ENCODE measurements at places on chromosomes 16 and 17.
A peak's percentile ranks its signal among the peaks of the same experiment; 100 is the strongest.

DNA sequence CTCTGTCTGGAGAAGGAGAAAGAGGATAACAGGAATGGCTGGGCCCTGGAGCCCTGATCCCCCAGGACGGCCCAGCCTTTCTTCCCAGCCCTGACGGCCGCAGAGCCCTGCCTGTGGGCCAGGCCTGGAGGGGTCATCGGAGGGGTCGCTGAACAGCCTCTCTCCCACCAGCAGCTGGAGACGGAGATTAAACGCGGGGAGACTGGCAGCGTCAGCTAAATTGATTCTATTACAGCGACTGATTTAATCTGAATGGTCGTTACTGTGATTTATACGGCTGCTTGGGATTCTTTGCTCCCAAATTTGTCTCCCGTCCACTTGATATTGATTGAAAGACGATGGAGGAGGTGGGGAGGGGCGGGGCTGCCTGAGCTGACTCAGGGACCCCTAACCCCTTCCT, 7.1 kb upstream of the CDH15 start:
- DNase-seq: no peak

DNA sequence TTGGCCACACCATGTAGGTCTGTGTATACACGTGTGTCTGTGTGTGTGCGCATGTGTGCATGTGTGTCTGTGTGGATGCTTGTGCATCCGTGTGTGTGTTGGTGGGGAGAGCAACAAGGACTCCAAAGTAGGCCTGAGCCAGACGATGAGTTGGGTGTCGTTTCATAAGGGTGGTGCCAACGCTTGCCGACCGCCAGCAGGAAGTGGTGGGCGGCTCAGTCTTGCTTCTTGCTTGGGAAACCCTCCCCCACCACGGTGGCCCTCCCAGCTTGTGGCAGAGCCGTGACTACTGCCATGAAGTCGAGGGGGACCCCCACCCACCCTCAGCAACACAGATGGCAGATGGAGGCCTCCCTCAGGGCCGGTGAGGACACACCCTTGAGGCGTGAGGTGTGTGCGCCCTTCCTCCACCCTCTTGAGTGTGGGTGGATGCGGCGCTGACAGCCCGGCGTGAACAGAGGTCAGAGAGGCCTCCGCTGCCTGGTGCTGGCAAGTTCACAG, 17.5 kb downstream of the SBK1 start:
- DNase-seq: peak; percentile 75

- DNase-seq: no peak
Observed at GRCh38 chr16:80790751-80791150, 13.6 kb downstream of the CDYL2 start.

DNA sequence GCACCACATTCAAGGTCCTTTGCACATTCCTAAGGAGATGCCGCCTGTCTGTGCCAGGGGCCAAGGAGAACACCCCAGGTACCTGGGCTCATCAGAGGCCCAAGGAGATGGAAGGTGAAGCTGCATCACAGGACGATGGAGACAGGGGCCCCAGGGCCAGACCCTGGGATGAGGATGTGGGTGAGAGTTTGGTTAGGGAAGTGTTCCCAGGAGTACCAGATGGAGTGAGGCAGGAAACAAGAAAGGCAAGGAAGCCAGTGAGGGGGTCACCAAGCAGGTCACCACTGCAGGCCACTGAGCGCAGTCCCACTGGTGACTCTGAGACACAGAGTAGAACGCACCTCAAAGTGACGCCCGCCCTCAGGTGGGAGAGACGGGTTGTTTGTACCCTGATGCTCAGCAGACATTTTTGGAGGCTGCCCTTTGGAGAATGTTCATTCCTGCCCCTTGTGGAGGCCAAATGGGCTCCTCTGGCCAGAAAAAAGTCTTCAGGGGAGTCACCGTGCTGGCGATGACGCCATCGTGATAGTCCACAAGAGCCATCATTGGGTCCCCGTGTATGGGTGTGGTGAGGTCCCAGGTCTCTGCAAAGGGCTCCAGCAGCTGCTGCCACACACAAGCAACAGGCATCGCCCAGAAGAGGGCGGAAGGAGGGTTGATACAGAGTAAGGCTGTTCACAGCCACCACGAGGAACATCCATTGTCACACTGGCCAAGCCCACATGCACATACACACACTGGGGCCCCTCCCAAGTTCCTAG, 57.5 kb downstream of the BEAN1 start:
- no peak for DNase-seq

DNA sequence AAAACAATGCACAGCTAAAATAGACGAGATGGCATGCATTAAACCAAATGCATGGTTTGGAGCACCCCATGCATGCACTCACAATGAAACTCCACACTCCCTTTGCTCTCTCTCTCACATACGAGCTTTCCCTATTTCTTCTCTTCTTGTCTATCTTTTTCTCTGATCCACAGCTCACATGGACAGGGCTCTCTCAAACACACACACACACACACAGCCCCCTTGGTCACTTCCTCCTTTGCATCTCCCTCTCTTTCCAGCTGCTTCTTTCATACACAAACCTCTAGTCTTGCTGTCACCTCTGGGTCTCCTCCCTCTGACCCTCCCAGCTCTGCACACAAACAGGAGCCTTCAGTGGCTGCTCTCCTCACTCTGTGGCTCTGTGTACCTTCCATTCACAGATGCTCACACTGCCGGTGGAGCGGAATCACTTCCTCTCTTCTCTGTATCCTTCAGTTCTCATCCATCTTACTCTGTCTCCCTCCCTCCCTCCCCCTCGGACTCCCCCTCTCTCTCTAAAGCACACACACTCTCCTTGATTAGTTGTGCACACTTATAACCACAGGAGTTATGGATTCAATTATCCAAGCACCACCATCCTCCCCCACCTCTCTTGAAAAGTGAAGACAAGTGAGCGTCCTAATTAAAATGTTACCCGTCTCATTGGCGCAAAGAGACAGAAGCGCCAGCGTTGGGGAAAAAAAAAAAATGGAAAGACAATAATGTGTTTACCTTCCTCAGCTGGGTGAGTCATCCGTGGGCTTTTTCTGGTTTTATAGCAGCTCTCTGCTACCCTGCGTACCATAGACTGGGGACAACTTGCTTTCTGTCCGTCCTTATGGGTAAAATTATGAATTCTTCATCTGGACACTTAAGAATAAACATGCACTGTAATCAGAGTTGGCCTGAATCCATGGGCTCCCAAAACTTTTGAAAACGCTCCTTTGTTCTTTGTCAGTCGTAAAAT, 90.8 kb downstream of the SHISA6 start:
- DNase-seq: no peak

- DNase-seq: no peak
Observed at GRCh38 chr17:6096201-6097004, 26.2 kb downstream of the WSCD1 start.

- DNase-seq: no peak
Observed at GRCh38 chr16:18804540-18804939, 3.2 kb upstream of the ARL6IP1 start.

DNA sequence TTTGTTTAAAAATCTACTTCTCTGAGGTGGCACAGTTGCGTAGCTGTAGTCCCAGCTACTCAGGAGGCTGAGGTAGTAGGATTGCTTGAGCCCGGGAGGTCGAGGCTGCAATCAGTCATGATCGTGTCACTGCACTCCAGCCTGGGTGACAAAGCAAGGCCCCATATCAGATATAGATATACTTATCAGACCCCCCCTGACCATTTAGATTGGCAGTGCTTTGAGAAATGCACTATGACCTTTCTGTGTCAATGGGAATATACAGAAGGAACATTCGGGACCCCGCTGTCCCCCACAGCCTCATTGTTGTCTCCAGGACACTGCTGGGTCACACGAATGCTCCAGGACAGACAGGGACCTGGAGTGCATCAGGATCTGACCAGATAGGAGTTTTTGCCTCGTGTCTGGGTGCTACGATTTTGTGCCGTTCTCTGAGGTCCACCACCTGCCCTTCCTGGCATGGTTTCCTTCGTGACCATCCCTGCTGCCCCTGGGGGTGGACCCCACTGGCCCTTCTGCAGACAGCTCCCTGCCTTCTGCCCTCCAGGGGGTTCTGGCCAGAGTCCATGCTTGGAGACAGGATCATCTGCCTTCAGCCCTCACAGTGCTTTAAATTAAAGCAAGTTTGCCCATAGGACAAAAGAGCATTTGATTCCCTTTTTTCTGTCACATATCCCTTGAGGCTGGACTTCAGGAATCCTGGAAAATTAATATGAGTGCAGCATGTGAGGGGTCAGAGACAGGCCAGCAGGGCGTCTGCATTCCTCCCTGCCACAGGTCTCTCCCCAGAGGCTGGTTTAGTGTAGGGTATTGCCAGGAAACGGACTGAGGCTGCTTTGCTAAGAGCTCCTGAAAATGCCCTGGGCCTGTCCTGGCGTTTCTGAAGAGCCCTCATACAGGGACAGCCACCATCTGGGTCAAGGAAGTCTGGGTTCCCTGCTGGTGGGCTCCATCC, 19.3 kb downstream of the PLD6 start:
- DNase-seq: no peak

GRCh38 chr17:81419319-81419885, 24.1 kb downstream of the BAHCC1 start:
- no peak for DNase-seq

Measured in activated CD4-positive, alpha-beta T cell treated with anti-CD3 and anti-CD28 coated beads, Interleukin-2, Interleukin-6, amounts not matched to agents 100 ng/mL and 50 ng/mL, durations not matched to agents 16 hours and 8 hours (primary cell).